ENCODE measurements at places on chromosomes 5 and 9.

GRCh38 chr5:163401271-163401670, 36.1 kb upstream of the CCNG1 start:
- DNase-seq: no peak

DNA sequence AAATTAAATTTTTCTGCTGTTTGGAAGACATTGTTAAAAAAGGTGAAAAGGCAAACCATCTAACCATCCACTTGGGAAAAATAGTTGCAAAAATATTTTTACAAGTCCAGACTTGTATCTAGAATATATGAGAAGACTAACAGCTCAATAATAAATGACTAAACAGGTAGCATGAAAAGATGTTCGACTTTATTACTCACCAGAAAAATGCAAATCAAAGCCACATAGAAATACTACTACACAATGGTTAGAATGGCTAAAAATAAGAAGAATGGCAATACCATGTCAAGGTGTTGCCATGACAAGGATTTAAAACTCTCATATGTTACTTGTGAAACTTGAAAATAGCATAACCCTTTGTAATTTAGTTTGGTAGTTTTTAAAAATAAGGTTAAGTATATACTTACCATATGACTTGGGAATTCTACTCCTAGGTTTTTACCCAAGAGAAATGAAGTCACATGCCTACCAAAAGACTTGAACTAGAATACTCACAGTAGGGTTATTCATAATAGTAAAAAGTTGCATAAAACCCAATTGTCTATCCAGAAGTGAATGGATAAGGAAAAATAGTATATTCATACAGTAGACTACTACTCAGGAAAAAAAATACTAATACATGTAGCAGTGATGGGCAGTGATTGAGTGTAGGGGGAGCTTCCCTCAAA, 93.8 kb downstream of the VPS13A start:
- no peak for DNase-seq

- DNase-seq: no peak
Measured at GRCh38 chr5:139579-140442, 47.8 kb downstream of the PLEKHG4B start.

DNA sequence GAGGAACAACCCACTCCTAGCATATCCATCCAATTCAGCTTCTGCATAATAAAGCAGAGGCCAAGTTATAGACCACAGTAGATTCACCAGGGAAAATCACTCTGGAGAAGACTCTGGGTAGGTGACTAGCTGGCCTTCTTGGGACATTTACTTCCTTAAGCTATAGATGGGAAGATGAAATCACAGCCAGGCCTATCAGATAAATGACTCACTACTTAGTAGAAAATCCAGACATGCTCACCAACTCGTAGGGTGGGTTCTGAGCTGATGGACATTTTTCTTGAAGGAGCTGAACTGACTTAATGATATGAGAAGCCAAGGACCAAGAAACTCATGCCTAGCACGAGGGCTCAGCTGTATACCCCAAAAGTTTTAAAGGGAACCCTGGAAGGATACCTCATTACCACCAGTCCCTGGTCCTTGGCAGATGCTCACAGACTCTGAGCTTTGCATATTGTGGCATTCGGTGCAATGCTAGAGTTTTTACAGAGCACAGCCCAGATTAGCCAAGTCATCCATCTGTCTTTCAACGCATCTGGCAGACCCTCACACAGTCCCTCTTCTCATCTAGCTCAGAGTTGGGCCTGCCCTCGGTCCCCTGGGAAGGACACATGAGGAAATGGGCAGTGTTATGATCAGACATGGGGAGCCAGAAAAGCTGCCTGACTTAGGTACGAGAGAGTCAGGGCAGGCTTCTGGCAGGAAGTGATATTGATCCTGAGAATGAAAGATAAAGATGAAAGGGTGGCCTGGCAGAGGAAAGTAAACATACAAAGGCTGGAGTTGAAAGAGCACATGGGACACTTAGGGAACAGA, 15.0 kb downstream of the ACSL6 start:
- no peak for DNase-seq

DNA sequence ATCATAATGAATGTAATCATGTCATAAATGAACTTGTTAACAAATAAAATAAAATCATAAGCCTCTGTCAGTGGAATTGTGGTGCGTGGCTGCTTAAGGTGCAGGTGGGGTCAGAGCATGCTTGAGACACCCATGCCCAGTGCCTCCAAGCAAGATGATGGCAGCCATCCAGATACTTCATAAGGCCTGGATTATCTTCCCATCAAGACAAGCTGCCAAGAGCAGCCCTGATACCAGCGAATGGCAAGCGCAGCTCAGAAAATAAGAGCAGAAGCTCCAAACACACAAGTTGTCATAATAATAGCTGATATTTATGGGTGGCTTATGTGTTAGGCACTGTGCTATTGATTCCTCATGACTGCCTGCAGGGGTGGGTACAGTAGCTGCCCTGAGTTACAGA, 21.8 kb upstream of the LMX1B start:
- no peak for DNase-seq

DNA sequence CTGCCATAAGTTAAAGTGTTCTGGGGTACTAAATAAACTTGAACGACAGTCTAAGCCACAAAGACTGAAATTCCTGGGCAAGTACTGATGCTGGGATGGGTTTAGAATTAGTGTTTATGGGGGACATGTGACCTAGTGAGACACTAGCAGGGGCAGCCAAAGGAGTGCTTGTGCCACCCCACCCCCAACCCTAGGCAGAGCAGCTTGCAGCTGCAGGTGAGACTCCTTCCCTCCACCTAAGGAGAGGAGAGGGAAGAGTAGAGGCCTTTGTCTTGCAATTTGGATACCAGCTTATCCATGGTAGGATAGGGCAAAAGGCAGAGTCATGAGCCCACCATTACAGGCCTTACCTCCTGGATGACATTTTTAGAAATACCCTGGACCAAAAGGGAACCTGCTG, 28.7 kb upstream of the PDE4D start:
- no peak for DNase-seq

- DNase-seq: no peak
Measured at GRCh38 chr5:530001-530955, 6.0 kb upstream of the SLC9A3 start.

- no peak for DNase-seq
Measured at GRCh38 chr9:101427358-101427757, 8.2 kb downstream of the ALDOB start.

DNA sequence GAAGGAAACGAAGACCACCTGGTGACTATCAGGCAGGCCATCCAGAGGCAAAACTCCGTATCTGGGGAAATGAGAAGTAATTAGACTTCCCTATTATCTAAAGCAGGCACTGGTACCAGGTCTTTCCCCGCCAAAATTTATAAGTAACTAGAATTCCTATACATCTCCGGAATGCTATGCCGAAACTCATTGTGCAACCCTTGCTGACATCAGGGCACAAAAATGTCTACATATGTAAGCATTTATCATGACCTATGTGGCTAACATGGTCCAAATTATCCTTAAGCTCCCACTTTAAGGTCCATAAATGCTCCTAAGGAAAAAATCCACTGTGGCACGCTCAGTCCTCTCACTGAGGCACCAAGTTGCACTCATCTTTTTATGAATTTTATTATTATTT, 17.8 kb downstream of the ACTL7B start:
- DNase-seq: no peak

DNA sequence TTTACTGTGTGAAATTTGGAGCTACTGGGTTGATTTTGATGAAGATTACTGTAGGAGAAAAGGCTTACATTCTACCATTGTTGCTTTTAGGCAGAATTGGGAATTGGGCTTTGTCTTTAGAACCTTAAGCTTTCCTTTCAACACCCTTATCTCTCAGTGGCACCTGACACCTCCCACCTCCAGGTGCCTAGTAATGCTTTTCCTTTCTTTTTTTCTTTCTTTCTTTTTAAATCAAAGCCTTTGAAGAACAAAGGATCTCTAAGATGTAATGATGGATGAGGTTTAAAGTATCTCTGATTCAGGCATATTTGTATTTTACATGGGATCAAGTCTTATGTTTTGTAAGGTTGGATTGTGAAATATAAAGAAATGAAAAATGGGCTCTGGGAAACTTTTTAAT, 2.9 kb upstream of the ADGRV1 start:
- DNase-seq: no peak

GRCh38 chr9:2758162-2758897, 41.0 kb downstream of the KCNV2 start:
- DNase-seq: no peak

- DNase-seq: no peak
Measured at GRCh38 chr5:35030426-35031100, 17.2 kb downstream of the AGXT2 start.

DNA sequence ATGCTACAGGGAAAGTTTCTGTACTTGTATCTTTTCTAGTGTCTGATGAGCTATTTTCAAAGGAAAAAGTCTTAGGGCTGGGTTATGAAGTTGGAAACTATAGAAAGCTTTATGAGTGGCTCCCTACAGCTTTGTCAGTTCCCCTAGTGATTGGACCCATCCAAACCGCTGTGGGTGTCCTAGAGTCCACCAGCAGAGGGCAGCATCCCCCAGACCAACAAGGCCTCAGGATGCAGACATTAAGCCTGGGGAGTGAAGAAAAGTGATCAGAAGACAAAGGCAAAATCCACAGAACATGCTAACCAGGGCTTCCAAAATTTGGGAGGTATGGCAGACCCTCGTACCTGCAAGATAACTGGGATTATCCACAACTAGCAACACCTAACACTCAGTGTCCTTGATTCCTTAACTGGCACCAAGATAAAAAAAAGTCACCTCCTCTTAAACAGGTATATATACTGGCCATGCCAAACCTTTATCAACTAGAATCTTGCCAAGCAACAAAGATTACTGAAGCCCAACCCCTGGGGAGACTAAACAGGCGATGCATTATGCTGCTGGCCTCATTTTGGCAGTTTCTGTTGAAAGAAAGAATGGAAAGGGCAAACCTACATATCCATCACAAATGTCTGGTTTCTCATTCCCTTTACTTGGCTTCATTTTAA, 110.4 kb upstream of the NR5A1 start:
- DNase-seq: peak; percentile 55

GRCh38 chr9:109972026-109972882, 192.3 kb downstream of the PALM2AKAP2 start:
- DNase-seq: no peak

DNA sequence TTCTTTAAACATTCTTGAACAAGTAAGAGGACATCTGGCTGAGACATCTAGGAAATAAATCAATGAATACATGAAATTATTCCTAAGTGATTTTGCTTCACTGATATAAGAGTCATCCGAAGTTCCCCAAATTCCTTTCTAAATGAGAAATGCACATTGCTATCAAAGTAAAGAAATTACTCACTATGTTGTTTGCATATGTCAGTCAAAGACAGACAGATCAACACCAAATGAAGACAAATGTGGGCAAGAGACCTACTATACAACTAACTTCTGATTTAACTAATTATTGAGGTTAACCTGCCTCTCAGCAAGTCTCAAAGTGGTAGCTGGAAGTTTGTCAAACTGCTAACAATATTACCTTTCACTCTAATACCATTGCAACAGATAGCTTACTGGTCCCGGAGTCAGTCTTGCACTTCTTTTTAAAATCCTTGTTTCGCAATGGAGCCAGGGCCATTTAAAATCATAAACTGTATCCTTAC, 13.2 kb downstream of the TUT7 start:
- DNase-seq: no peak

GRCh38 chr5:125877248-125877647, 546.0 kb upstream of the GRAMD2B start:
- DNase-seq: no peak

DNA sequence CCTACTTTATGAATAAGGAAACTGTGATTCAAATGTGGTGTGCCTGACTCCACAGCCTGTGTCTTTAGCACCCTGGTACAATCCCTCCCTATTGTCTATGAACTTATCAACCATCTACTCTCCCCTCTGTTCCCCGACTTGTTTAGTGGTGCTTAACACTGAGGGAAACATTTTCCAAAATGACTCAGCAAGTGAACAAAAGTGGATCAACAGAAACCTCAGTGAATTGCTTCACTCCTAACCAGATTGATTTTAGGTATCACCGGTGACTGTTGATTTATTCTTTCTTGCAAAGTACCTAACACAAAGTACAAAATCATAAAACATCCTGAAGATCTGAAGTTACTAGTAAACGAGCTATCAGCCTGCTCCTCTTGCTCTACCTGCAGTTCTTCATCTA, 42.1 kb upstream of the RAPGEF6 start:
- DNase-seq: no peak

- no peak for DNase-seq
Measured at GRCh38 chr5:59489551-59489950, 404.0 kb downstream of the PDE4D start.

DNA sequence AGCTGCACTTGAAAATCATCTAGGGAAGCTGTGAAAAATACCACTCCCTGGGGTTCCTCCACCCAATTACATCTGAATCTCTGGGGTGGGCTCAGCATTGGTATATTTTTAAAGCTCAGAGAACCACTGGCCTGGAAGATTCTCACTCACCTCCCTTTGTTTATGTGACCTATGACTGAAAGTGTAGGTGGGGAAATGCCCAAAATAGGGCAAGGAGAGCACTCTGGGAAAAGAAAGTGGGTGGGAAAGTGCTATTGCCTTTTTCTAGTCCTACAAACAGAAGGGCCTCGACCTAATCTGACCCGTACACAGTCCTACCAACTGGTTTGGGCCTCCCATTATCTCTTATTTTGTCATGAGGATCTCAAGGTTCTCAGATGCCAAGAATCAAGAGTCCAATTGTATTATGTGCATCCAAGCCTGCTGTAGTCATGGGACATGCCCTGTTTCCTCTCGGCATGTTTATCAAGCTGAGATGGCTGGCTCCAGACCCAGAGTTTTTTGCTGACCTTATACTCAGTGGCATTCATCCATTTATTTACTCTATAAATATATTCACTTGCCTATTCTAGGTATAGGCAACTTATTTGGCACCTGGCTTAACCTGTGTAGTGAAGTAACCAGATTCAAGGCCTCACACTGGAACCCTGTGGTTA, 483.7 kb downstream of the ENC1 start:
- DNase-seq: no peak

DNA sequence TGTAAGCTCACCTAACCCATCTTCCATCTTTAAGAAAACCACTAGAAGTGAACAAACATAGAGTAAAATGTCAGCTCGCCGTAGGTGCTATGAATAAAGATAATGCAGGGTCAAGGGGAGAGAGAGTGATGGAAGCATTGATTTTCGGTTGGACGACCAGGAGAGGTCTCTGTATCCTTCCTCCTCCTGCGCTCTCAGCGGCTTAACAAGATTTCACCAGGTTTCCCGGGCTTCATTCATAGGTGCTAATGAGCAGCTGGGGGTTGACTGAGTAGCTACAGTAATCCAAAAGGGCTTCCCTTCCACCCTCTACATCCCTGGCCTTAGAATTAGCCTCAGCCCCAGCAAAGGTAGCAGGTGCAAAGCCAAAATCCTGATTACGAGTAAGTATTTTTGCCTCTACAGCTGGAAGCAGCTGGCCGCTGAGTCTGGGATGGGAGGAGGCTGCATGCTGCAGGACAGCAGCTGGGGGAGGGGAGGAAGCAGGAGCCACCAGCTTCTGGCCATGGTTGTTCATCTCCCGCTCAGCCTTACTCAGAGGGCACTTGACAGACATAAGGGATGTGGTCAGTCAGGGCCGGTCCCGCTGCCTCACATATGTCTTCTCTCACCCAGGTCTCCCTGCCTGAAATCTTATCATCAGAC, 112.0 kb upstream of the IL12B start:
- DNase-seq: no peak
